Right atrium auricular region (tissue), 2 donors: ENCODE measurements at places on chromosomes 11 and 22. TPM values are rescaled to one million over a fixed set of nuclear protein-coding genes. Genes with fewer than 3 reads are reported as not detected.

BIK gene
- total RNA-seq, result not detected

GRCh38 chr22:47835726-47836125, 1073.3 kb downstream of the TBC1D22A start:
- H3K4me1 ChIP-seq, result no peaks in the 10 kb centered on the region
- no peak overlapping the region for H3K27ac ChIP-seq
- H3K27me3 ChIP-seq, result no peaks in the 10 kb centered on the region
- no peak overlapping the region for H3K4me3 ChIP-seq
- DNase-seq, result no peak

- no peak overlapping the region for H3K4me3 ChIP-seq
- H3K36me3 ChIP-seq, result no peaks in the 10 kb centered on the region
- no peak overlapping the region for H3K27ac ChIP-seq
- H3K4me1 ChIP-seq, result no peaks in the 10 kb centered on the region
- H3K27me3 ChIP-seq, result no peaks in the 10 kb centered on the region
These were observed 298.2 kb downstream of the DDX10 start for GRCh38 chr11:108963118-108963517.

DNA sequence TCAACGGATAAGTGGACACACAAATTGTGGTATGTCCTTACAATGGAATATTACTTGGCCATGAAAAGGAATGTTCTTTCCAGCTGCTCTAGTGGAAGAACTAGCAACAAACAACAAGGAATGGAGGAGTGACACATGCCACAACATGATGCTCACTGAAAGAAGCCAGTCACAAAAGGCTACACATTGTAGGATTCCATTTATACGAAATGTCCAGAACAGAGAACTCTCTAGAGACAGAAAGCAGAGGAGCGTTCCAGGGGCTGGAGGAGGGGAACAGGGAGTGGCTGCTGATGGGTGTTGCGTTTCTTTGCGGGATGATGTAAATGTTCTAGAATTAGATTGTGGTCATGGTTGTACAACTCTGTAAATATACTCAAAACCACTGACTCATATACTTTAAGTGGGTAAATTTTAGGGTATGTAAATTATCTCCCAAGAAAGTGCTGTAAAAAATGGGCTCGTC, 32.4 kb upstream of the PDGFB start:
- H3K4me3 ChIP-seq, result no peak overlapping the region
- H3K4me1 ChIP-seq, result peaks cover 20% of the 10 kb centered on the region
- DNase-seq, result no peak
- H3K27ac ChIP-seq, result peak overlapping the region; percentile 7
- H3K27me3 ChIP-seq, result no peaks in the 10 kb centered on the region

DNA sequence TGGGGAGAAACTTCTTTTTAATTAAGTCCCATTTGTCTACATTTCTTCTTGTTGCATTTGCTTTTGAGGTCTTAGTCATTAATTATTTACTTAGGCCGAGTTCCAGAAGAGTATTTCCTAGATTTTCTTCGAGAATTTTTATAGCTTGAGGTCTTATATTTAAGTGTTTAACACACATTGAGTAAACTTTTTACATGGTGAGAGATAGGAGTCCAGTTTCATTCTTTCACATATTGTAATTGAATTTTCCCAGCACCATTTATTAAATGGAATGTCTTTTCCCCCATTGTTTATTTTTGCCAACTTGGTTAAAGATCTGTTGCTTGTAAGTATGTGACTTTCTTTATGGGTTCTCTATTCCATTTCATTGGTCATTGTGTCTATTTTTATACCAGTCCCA, 1344.0 kb upstream of the RAG2 start:
- no peaks in the 10 kb centered on the region for H3K27me3 ChIP-seq
- H3K27ac ChIP-seq, result no peak overlapping the region
- H3K4me1 ChIP-seq, result no peaks in the 10 kb centered on the region
- no peaks in the 10 kb centered on the region for H3K36me3 ChIP-seq

DNA sequence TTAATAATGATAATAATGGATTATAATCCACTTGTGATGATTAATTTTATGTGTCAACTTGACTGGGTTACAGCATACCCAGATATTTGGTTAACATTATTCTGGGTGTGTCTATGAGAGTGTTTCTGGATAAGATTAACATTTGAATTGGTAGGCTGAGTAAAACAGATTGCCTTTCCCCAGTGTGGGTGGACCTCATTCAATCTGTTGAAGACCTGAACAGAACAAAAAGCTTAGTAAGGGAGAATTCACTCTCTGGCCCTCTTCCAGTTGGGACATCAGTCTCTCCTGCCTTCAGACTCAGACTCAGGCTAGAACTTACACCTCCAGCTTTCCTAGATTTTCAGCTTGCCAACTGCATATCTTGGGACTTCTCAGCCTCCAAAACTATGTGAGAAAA, 37.3 kb upstream of the RRAS2 start:
- DNase-seq, result no peak
- H3K27me3 ChIP-seq, result no peaks in the 10 kb centered on the region
